Activated T-helper 1 cell treated with anti-CD3 and anti-CD28 coated beads, Interleukin-2, amount 50 U/mL, for 16 hours (primary cell): ENCODE measurements at places on chromosomes 2 and 18.

GRCh38 chr2:166762746-166763145 lies 125.5 kb upstream of the XIRP2 start:
- no peak for DNase-seq

DNA sequence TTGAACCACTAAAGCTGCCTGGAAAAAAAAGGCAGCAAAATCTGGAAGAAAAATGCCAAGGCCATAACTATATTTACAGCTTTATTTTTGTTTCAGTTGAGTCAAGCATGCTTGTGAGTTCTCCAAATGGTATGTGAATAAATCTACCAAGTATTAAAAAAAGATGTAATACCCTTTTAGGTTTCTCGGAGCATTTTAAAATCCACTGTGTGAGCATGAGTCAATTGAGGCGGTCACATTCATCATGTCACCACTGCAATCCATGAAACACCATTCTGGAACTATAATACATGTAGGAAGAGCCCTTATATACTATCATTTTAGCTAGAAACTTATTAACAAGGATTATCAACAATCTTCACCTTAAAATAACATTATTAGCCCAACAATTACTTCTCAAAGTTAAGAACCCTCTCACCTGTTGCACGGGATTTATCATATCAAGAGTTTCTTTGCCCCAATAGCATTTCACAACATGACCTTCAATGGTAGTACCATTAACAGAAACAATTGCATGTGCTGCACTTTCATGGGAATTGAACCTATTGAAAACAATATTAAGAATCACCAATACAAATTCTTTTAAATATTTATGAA lies 24.2 kb upstream of the C2orf42 start:
- no peak for DNase-seq

- no peak for DNase-seq
Observed at GRCh38 chr2:70674636-70675430, 93.2 kb downstream of the ADD2 start.

GRCh38 chr2:172437419-172438341 lies 10.3 kb downstream of the ITGA6 start:
- DNase-seq = no peak

DNA sequence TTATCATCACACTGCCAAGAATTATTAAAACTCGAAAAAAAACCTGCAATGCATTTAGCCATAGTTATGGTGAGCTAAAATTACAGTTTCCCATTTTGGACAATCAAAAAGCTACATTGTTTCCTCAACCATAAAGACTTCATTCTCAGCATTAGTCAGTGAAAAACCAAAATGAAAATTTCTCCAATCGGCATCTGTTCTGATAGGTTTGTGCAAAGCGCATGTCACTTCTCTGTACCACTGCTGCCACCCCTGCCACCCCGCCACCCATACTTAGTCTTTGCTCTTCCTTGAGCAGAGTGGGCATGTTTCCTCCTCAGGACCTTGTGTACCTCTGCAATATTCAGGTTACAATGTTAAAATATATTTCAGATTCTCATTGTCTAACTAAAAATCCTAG lies 7.1 kb upstream of the ZBTB14 start:
- DNase-seq = no peak
